RWPE1 (cell line): ENCODE measurements at places on chromosomes 7 and 10.

DNA sequence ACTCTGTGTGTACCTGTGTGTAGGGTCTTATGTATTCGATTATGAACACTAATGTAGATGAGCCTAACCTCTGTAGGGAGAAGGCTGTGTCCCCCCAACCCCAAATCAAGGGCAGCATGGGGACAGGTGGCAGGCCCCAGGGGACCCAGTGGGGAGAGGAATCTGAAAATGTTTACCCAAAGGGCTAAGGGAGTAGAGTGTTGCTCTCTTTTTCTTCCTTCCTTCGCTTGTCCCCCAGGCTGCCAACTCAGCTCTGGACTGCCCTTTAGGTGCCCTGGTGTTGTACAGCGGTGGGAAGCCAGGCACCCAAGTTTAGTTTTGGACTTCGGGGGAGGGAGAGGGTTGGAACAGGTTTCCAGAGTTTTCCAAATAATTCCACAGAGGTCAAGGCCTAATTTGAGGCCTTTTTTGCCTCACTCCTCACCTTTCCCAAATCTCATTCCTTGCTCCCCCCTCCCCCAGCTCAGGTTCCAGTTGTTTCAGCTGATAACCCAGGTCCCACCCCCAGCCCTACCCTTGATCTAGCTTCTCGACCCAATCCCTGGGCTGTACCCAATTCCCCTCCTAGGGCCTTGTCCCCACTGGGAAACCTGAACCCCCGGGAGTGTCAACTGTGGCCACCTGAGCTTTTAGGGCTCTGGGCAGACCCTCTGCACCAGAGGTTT, 9.1 kb upstream of the PAX2 start:
- DNase-seq: no peak

DNA sequence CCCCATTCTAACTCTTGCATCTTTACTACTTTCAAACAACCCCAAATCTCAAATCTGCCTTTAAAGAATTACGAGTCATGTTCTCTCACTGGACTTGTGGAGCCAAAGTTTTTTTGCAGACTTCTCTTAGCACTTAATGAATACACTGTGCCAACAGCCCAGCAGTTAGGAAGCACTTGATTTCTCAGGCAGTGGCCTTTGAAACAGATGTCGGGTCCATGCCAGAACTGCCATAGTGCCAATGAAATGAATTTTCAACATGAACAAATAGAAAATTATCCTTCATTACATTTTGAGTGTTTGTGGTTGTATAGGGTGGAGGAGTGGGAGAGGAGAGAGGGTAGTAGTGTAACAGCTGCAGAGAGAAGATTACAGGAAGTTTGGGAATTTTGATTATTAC, 5.9 kb downstream of the BORCS7 start:
- DNase-seq: no peak

DNA sequence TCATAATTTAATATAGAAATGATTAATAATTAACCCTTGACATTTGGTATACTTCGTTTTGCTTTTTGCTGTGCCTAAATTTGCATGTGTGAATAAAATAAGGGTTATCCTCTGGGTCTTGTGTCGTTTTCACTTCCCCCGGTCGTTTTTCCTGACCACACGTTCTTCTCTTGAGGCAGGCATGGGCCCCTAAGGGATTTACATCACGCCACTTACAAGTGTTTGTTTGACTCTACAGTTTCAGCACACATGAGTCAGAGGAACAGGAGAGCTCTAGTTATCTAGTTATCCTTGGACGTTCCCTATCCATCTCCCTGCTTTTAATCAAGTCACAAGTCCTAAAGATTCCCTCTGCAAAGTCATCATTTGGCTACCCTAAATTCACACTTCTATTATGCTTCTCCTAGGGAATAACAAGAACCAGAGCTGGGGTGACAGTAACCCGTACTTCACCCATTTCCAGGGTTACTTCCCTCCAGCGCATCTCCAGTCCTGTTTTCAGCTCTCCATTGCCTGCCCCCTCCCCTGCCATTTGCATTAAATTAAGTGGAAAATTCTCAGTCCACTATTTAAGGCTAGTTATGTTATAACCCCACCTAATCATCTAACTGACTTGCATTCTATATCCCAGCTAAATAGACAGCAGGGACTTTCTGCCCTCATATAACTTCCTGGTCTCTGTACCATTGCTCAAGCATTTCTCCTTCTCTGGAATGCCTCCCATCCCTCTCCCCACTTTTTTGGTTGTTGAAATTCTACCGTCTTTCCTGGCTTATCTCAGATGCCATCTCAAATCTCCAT, 206.9 kb downstream of the PTEN start:
- no peak for DNase-seq

DNA sequence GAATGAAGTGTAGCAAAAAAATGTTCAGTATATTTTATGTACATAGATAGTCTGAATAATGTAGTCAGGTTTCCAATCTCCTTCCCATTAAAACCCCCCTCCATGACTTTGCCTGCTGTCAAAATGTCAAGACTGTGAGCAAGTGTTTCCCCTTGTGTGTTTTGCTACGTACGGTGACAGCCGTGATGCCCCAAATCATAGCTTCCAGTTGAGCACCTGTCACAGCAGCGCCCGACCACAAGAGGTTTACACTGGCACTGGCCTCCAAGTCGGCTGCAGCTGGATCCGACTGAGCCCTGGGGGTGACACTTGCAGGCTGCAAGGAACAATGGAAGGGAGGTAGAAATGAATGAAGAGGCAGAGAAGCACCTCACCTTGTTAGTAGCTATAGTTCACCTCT, 62.3 kb downstream of the LAMB4 start:
- no peak for DNase-seq

- DNase-seq: no peak
Observed at GRCh38 chr7:105399043-105399725, 10.5 kb upstream of the SRPK2 start.

GRCh38 chr7:157548691-157549303, 212.0 kb downstream of the DNAJB6 start:
- DNase-seq: no peak

DNA sequence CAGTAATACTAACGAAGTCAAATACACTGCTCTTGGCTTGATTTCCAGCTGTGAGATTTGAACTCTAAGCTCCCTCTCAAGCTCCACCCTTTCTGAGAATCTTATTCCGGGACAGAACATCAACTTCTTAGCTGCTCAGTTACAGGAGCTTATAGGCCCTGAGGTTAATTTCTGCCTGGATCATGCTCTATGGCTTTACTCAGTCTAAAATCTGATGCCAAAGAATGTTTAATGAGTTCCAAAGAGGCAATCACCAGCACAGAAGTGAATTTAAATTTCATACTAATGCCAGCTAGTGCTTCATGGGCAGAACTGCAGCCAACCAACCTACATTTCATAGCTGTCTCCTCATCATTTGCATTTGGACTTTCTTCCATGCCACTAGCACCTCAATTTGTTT, 707.2 kb downstream of the MAGI2 start:
- no peak for DNase-seq

- peak; percentile 70 for DNase-seq
Observed at GRCh38 chr10:69684020-69684980, 54.3 kb downstream of the FAM241B start.

DNA sequence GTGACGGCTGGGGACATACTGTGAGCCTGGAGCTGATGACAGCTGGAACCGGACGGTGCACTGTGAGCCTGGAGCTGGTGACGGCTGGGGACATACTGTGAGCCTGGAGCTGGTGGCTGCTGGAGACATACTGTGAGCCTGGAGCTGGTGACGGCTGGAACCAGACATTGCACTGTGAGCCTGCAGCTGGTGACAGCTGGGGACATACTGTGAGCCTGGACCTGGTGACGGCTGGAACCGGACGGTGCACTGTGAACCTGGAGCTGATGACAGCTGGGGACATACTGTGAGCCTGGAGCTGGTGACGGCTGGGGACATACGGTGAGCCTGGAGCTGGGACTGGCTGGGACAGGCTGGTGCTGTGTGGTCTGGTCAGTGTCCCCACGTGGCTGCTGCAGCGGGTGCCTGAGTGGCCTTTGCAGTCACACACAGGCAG, 47.9 kb downstream of the PTPRN2 start:
- DNase-seq: no peak

GRCh38 chr7:30920584-30921539, 9.2 kb downstream of the AQP1 start:
- peak; percentile 41 for DNase-seq

DNA sequence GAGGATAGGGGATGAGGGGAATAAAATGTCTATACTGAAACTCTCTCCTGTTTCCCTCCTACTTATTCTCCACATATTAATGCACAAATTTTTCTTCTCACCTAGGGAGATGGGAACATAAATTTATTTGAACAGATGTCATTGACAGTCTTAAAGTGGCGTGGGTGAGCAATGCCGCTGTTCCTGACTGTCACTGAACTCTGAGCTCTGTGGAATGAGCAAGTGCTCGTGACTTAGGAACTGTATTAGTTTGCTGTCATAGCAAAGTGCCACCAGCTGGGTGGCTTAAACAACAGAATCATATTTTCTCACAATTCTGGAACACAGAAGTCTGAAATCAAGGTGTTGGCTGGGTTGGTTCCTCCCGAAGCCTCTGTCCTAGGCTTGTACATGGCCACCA, 29.1 kb downstream of the INPP5F start:
- DNase-seq: no peak

DNA sequence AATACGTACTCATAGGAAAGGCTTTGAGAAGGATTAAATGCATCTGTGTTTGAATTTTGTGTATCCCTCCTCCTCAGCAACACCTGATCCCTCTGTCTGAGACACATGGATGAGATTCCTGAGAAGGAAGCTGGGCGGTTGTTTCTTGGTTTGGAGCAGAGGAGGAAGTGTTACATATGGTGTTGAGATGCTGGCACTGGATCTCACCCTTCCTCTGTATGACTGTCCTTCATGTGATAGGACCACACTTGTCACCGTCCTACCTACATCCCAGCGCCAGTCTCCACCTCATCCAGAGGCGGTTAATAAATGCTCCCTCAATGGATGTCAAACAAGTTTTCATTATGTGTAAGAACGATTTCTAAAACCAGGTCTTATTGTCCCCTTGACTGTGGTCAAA, 49.4 kb upstream of the KLF6 start:
- DNase-seq: no peak

DNA sequence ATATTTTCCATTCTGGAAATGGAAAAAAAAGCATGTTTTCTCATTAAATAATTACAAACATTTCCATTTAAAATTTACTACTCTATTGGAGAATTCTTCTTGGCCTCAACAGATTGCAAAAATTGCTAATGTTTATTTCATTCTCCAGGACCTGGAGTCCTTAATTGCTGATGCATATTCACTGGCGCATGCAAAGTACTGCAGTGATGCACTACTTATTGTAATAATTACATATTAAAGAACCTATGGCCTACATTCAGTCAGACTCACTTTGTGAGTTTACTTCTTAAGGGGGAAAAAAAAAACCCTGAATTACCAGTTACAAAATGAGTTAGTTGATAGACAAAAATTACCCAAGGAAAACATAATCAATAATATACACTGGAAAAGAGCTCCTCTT, 391.0 kb upstream of the LRRTM3 start:
- no peak for DNase-seq

- DNase-seq: no peak
Observed at GRCh38 chr10:71225291-71226058, 13.1 kb downstream of the UNC5B start.

- no peak for DNase-seq
Observed at GRCh38 chr7:157871681-157872080, 534.9 kb downstream of the DNAJB6 start.

- no peak for DNase-seq
Observed at GRCh38 chr10:110962443-110962842, 43.0 kb downstream of the SHOC2 start.

GRCh38 chr7:11175371-11175770, 201.7 kb downstream of the PHF14 start:
- DNase-seq: no peak

DNA sequence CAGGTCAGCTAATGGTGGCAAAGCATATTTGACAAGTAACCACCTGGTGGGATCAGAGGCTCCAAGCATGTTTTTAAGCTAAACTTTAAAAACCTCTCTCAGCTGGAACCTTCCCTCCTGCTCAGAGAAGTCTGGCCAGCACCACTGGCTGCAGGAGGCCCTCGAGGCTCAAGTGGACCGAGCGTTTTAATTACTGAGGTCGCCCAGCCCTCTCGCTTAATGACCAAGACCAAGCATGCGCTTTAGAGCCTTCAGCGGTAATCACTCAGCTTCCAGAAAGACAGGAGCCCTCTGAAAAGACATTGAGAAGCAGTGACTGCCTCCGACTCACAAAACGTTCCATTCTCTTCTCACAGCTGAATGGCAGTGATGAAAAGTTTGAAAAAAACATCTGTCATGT, 383.4 kb upstream of the ADARB2 start:
- DNase-seq: no peak

DNA sequence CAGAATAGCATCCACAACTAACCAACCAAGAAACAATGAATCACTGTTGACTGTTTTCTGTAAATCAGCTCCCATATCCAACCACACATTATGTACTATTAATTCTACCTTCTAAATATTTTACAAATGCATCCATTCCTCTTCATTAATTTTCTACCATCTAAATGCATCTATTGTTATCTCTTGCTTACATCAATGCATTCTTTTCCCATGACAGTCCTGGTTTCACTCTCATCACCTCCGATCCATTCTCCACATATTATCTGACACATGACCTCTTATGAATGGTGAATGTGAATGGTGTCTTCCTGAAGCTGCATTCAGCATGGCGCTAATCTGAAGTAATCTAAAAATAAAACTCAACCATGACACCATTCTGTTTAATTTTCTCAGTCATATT, 153.8 kb upstream of the CALCR start:
- no peak for DNase-seq

DNA sequence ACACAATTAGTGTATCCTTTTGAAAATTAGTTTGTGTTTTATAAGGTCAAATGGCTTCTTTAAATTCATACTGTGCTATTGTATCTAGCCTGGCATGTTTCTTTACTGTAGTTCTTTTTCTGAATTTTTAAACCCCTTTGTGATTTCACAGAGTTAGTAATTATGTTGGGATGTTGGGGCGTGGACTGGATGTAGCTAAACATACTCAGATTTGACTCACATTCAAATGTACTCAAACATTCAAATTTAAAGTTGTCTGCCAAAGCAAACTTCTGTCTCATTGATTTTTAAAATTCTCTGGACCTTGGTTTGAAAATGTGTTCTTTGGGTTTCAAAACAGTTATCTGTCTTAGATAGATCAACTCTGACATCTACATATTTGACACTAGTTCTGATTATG, 7.2 kb upstream of the NRP1 start:
- peak; percentile 24 for DNase-seq
